ENCODE measurements at places on chromosomes 2 and 18. TPM values are rescaled to one million over a fixed set of nuclear protein-coding genes. Genes with fewer than 3 reads are reported as not detected.

MYCN gene
- polyA plus RNA-seq: 22.4 TPM

- no peak for DNase-seq
These were observed 49.9 kb upstream of the ASPRV1 start for GRCh38 chr2:70011335-70011734.

- DNase-seq: no peak
These were observed 111.7 kb downstream of the CDH2 start for GRCh38 chr18:28065031-28065792.

DNA sequence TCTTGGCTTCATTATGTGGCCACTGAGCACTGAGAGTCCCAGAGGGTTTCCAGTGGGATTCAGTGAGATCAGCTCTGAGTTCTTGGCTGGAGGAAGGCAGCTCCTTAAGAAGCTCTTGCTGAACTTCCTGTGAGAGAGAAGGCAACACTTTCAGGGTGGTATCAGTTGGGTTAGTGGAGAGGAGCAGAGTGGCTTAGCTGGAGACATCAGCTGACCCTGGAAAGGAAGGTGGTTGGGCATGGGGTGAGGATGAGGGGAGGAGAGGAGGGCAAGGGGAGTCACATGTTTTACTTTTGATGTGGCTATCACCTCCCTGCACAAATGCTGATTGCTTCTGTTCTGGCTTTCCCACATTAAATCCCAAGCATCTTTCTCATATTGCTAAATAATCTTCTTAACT, 95.1 kb downstream of the ACOXL start:
- DNase-seq: no peak

- no peak for DNase-seq
These were observed 22.3 kb downstream of the C2orf74 start for GRCh38 chr2:61184263-61184662.

DNA sequence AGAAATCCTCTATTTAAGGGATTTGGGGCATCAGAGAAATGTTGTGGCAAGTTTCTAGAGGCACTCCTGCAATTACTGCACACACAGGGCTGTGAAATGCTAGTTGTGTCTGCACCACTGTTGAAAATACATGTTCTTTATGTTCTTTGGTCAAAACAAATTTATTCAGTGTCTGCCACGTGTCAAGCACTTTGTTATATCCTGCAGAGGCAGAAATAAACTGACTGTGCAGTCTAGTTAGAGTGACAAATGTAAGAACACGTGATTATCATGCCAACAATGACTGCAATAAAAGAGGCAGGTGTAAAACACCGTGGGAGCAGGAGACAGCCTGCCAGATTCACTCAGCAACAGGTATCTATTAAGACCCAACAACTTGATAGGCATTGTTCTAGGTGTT, 423.3 kb downstream of the LRP1B start:
- no peak for DNase-seq

- no peak for DNase-seq
These were observed 203.1 kb downstream of the INSIG2 start for GRCh38 chr2:118291251-118291880.

Data from right lung (tissue), 10 donors.